ENCODE measurements at places on chromosomes 13 and 19. TPM values are rescaled to one million over a fixed set of nuclear protein-coding genes. Genes with fewer than 3 reads are reported as not detected.
A peak's percentile ranks its signal among the peaks of the same experiment; 100 is the strongest.

DNA sequence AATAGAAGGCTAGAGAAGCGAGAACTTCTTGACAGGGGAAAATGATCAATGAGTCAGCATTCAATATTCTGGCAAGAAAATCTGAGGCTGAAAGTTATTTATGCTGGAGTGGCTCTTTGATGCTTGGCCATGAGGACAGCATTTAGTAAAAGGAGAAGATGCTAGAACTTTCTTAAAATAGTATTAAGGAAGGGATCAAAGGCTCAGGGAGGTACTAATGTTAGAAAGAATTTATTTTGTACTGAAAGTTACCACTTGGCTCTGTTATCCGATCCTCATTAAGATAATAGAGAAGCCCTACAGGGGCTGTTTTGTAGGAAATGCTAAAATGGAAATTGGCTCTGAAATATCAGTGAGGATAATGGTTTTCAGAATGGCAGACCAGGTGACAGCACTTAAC is 1774.6 kb upstream of the PCDH20 start:
- no peak overlapping the region for H3K4me3 ChIP-seq
- DNase-seq, result no peak
- no peaks in the 10 kb centered on the region for H3K27me3 ChIP-seq
- no peak overlapping the region for H3K27ac ChIP-seq
- H3K4me1 ChIP-seq, result no peaks in the 10 kb centered on the region

- no peak overlapping the region for H3K4me3 ChIP-seq
- no peaks in the 10 kb centered on the region for H3K36me3 ChIP-seq
- H3K27ac ChIP-seq, result no peak overlapping the region
- H3K4me1 ChIP-seq, result no peaks in the 10 kb centered on the region
Measured at GRCh38 chr13:23289917-23290357, 109.2 kb downstream of the SGCG start.

DNA sequence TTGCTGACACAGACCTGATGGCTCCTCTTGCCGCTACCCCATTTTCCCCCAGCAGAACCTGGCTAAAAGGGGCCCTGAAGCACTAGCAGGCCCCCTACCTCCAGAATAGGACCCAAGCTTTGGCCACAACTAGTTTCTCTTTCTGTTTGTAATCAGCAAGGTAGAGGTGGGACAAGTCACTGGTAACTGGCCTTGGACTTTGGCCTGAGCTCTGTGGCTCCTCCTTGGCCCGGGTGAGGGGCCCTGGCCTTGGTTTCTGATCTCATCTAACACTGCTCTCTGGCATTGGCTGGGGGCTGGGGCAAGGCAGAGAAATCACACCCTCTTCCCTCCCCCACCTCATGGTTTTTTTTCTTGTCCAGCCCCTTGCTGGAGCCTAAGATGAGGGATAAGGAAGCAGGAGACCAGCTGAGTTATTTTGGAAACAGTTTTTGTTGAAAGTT is 2.1 kb downstream of the CALM3 start:
- peaks cover 46% of the 10 kb centered on the region for H3K4me1 ChIP-seq
- H3K27ac ChIP-seq, result peak overlapping the region; percentile 96
- DNase-seq, result no peak
- H3K36me3 ChIP-seq, result peaks cover 35% of the 10 kb centered on the region

GRCh38 chr19:40320558-40320935 is 27.6 kb downstream of the C19orf47 start:
- H3K36me3 ChIP-seq, result peaks cover 2% of the 10 kb centered on the region
- no peak for DNase-seq
- H3K27me3 ChIP-seq, result no peaks in the 10 kb centered on the region
- no peak overlapping the region for H3K4me3 ChIP-seq
- H3K27ac ChIP-seq, result no peak overlapping the region
- no peaks in the 10 kb centered on the region for H3K4me1 ChIP-seq

DNA sequence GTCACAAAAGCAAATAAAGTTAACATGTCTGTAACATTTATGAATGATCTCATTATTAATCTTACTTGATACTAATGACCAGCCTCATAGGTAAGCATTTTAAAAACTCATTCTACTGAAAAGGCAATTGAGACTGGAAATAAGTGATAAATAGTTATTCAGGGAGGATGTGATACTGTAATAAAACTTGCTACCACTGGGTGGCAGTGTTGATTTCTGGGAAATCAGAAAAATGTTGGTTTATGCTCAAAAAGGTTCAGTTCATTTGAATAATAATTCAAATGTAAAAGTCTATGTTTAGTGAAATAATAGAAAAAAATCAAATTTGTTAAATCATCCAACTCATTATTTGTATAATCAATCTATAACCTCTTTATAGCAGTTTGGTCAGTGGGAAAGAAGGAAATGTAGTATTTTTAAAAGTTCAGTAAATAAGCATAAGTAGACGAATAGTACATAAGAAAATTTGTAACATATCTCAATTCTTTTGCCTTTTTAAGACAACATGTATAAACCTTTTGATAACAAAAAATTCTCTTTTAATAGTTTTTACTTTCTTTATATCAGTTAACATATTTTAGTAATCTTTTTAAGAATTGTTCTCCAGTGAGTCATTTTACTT is 9.6 kb downstream of the ABHD13 start:
- H3K4me3 ChIP-seq, result no peak overlapping the region
- peaks cover 3% of the 10 kb centered on the region for H3K36me3 ChIP-seq
- peak overlapping the region; percentile 68 for H3K27ac ChIP-seq

DNA sequence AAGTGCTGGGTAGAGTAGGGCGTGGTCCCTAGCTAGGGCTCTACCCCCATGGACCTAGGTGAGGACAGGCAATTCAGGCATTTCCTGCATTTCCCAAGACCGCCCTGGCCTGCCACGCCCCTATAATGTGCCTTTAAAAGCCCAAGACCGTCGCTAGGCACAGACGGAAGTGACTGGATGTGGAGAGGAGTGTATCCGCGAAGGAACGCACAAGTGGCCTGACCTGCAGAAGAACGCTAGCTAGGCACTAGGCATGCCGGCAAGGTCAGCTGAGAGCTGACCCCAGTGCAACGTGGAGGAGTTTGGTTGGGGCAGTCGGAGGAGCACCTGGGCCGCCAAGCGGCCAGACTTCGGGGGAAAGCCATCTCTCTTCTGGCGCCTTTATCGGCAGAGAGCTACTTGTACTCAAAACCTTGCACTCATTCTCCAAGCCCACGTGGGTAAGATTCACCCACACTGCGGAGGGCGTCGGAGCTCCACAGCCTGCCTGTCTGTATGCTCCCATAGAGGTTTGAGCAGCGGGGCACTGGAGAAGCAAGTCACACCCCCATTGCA is 370.0 kb downstream of the FGF9 start:
- H3K4me3 ChIP-seq, result peak overlapping the region; percentile 60
- H3K27me3 ChIP-seq, result no peaks in the 10 kb centered on the region
- H3K36me3 ChIP-seq, result no peaks in the 10 kb centered on the region
- peaks cover 21% of the 10 kb centered on the region for H3K4me1 ChIP-seq
- no peak overlapping the region for H3K27ac ChIP-seq

DNA sequence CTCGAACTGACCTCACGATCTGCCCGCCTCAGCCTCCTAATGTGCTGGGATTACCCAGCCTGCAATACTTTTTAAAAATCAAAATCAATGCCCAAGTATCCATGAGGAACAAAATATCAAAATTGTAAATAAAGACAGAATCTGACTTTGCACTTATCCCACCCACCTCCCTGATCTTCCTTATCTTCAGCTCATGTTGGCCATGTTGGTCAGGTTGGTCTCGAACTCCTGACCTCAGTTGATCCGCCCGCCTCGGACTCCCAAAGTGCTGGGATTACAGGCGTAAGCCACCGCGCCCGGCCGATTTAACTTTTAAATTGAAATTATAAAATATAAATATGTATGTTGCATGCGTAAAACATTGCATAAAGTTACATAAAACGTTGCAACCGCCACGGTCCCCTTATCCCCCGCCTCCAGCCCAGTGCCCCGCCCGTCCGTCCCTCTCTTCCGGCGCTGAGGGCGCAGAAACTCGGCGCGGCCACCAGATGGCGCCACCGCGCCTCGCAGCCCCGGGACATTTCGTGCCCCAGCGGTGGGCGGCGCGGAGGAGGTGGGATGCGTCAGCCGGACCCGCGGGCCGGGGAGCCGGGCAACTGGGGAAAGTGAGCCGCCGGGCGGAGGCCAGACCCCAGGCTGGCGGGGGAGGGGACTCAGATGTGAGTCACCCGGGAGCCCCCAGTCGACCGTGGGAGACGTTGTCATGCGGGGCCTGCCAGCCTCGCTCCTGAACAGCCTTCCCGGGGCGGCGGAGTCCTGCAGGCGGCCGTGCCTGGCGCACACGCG is 1.5 kb upstream of the GADD45B start:
- H3K27me3 ChIP-seq, result no peaks in the 10 kb centered on the region
- H3K4me3 ChIP-seq, result peak overlapping the region; percentile 99
- peak; percentile 98 for DNase-seq
- H3K4me1 ChIP-seq, result peaks cover 11% of the 10 kb centered on the region
- peaks cover 19% of the 10 kb centered on the region for H3K36me3 ChIP-seq

DNA sequence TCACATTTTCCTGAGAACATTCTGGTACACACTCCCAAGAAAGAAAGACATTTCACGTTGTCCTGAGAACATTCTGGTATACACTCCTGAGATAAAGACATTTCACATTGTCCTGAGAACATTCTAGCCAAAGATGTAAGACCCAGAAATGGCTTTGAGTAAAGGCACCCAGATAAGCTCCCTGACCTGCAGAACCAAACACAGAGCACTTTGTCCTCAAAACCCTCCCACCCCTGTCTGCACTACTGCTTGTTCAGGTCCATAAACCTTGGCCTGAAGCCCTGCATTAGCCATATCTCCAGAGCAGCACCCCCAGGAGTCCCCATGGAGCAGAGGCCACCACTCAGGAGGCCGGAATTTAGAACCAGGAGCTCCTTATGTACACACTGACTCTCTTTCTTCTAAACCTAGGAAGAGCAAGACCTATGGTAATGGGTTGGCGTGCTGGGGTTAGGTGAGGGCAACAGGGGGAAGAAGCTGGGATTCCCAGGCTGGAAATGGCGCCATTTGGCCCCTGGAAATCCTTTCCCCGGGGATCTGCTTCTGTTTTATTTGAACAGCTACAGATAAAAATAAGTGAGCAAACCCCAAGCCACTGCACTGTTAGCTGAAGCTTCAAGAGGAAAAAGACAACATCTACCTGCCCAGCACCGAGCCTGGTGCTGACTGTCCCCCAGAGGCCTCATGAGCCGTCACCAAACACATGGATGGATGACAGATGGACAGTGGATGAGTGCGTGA is 13.7 kb downstream of the GAS6 start:
- no peak for DNase-seq
- H3K36me3 ChIP-seq, result no peaks in the 10 kb centered on the region
- no peak overlapping the region for H3K4me3 ChIP-seq
- no peak overlapping the region for H3K27ac ChIP-seq
- peaks cover 14% of the 10 kb centered on the region for H3K27me3 ChIP-seq
- H3K4me1 ChIP-seq, result peaks cover 18% of the 10 kb centered on the region

GRCh38 chr19:15629003-15629880 is 11.5 kb upstream of the CYP4F3 start:
- no peaks in the 10 kb centered on the region for H3K36me3 ChIP-seq
- H3K27ac ChIP-seq, result no peak overlapping the region
- peaks cover 22% of the 10 kb centered on the region for H3K27me3 ChIP-seq
- peak; percentile 90 for DNase-seq
- no peak overlapping the region for H3K4me3 ChIP-seq

- H3K4me3 ChIP-seq, result no peak overlapping the region
- DNase-seq, result no peak
- H3K27me3 ChIP-seq, result peaks cover 9% of the 10 kb centered on the region
- H3K27ac ChIP-seq, result no peak overlapping the region
Measured at GRCh38 chr19:19205416-19206410, 2.5 kb upstream of the NR2C2AP start.

DNA sequence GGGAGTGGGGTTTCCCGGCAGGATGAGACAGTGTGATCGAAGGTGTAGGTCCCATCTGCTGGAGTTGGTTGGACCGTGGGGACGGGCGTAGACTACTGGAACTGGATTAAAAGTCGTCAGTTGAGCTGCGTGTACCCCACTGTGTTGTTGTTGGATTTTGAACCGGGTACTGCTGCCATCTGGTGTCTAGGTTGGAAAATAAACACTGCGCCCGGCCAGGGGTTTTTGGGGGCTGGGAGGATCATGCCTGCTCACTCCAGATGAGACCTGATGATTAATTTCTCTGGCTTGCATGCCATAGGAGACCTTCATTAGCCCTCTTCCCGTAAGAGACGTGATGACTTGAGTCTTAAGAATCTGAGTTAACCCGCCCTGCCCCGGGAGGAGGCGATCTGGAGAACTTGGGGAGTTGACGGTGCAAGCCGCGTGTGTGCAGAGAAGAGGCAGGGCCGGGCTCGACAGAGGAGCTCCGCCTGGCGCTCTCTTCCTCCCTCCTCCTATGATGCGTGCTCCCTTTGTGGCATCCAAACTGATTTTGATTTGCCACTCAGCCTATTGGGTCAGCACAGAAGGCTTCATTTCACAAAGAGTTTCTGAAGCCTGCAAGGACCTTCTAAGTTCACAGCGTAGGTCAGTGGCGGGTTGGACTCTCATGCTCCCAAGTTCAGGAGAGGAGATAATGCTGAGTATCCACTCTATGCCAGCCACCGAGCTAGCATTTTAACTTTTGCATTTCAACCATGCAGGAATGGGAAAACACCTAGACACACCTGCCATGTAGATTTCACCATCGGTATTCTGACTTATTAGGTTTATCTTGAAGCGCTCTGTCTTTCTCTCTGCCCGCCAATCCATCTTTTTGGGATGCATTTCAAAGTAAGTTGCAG is 2.7 kb downstream of the UHRF1 start:
- H3K36me3 ChIP-seq, result peaks cover 6% of the 10 kb centered on the region
- peak overlapping the region; percentile 76 for H3K27ac ChIP-seq
- H3K4me1 ChIP-seq, result peaks cover 77% of the 10 kb centered on the region
- DNase-seq, result peak; percentile 74

DNA sequence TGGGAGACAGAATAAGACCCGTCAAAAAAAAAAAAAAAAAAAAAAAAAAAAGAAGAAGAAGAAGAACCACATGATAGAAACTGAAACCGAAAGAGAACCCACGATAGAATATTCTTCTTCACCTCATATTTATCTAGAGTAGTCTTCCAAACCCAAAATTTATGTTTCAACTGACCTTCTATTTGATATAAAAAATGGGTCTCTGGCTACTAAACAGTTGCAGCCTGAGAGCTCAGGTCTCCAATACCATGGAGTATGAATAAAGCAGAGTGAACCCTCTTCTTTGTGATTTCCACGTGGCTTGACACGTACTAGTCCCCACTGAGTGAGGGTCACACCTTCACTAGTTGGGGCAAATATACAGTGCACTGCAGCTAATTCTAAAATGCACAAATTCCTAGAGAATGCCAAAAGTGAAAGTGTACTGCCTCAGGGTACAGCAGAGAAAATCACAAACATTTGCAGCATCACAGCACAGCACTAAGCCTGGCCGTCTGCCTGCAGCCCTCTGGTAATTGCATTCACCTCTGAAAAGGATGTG is 30.8 kb upstream of the RFC3 start:
- H3K4me3 ChIP-seq, result peak overlapping the region; percentile 62
- H3K27ac ChIP-seq, result no peak overlapping the region
- H3K27me3 ChIP-seq, result no peaks in the 10 kb centered on the region
- no peaks in the 10 kb centered on the region for H3K36me3 ChIP-seq

ZSCAN22 gene
- 4.0 TPM for total RNA-seq

KEAP1 gene
- total RNA-seq, result 65.2 TPM
